ENCODE measurements at places on chromosomes 16 and 17.

- no peak for DNase-seq
Observed at GRCh38 chr17:65181237-65182061, 44.3 kb downstream of the RGS9 start.

DNA sequence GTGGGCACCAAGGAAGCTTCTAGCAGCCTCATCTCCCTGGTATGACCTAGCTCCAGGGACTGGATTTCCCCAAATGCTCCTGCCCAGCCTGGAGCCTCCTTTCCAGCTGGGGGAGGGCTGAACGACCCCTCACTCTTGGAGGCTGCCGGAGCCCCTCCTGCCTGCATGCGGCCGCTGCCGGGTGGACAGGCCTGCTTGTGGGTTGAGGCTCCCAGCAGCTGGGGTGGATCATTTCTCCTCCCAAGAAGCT lies 213.6 kb downstream of the SEC14L1 start:
- DNase-seq = no peak

- DNase-seq = peak; percentile 79
Observed at GRCh38 chr16:48121276-48121675, 34.5 kb downstream of the ABCC12 start.

- DNase-seq = peak; percentile 22
Observed at GRCh38 chr16:52128361-52128760, 418.6 kb downstream of the TOX3 start.

DNA sequence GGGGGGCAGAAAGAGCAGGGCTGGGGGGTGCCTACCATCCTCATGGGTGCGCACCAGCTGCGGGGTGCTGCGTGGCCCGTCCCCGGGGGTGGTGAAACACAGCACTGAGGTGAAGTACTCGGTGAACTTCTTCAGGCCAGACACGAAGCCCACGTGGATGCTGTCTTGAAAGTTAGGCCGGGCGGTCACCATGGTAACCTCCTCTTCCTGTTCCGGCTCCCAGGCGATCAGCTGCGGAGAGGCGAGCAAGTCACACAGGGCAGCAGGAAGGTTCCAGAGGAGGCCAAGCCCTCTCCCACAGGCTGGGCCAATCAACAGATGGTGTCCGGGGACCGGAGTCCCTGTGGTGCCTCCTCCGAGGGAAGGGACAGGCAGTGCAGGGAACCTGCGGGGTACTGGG lies 90.1 kb upstream of the CDC42EP4 start:
- DNase-seq = peak; percentile 15
